ENCODE measurements at places on chromosomes 4 and X. TPM values are rescaled to one million over a fixed set of nuclear protein-coding genes. Genes with fewer than 3 reads are reported as not detected.

The STIM2 gene
- total RNA-seq, result 26.7 TPM

The OFD1 gene
- total RNA-seq, result 15.5 TPM

The XAGE1B gene
- total RNA-seq, result not detected

The GAGE12H gene
- not detected for total RNA-seq

The HMGN5 gene
- 1.7 TPM for total RNA-seq

The HAND2 gene
- not detected for total RNA-seq

The ATP2B3 gene
- not detected for total RNA-seq

The NFKB1 gene
- total RNA-seq, result 29.6 TPM

- peak; percentile 92 for DNase-seq
These were observed 86.6 kb downstream of the ZNF330 start for GRCh38 chr4:141307241-141307689.

DNA sequence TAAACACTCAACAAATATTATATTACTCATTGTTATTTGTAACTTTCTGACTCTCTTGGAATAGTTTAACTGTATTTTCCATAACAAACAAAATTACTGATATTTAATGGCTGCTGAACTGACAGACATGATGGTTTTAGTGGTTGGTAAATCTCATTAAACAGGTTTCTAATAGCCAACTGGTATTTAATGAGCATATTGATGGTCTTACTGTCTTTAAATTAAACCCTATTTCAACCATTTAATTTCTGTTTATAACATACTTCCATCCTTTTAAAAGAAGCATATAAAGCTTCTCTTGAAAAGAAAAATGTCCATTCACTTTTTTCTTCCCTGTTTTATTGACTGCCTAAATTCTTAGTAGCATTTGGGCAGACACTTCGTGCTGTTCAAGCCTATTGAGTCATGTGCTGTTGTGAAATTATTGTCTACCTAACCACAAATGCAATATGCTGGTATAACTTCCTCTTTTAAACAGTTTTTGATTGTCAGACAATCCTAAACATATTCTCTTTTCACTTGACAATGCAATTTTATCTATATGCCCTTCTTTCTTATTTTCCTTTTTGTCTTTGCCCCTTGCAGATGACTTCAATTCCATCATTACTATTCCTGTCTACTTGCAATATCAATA is 163.9 kb upstream of the SLC7A11 start:
- DNase-seq, result no peak

- DNase-seq, result no peak
These were observed 107.8 kb downstream of the ADRA2C start for GRCh38 chr4:3874028-3874415.

DNA sequence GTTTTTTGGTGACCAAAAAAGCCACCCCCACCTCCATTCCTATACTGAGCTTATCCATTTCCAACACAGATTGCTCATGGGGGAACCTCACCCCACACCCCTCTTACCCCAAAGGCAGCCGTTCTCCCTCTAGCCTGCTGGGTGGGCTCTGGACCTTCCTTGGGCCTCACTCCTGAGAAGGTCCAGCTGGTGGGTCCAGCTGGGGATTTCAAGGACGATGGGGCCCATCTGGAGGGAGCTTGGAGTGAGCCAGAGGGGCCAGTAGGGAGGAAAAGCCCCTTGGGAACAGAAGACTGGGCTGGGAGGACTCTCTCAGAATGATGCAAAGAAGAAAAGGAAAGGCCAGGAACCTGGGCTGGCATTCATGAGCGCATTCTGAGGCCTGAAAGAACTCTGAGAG is 42.0 kb upstream of the PJA1 start:
- no peak for DNase-seq

- no peak for DNase-seq
These were observed 99.2 kb downstream of the JADE1 start for GRCh38 chr4:128908735-128909134.

- no peak for DNase-seq
These were observed 239.1 kb downstream of the NDST4 start for GRCh38 chr4:114874321-114874720.

- peak; percentile 83 for DNase-seq
These were observed 32.7 kb downstream of the TBC1D14 start for GRCh38 chr4:6942238-6942800.

DNA sequence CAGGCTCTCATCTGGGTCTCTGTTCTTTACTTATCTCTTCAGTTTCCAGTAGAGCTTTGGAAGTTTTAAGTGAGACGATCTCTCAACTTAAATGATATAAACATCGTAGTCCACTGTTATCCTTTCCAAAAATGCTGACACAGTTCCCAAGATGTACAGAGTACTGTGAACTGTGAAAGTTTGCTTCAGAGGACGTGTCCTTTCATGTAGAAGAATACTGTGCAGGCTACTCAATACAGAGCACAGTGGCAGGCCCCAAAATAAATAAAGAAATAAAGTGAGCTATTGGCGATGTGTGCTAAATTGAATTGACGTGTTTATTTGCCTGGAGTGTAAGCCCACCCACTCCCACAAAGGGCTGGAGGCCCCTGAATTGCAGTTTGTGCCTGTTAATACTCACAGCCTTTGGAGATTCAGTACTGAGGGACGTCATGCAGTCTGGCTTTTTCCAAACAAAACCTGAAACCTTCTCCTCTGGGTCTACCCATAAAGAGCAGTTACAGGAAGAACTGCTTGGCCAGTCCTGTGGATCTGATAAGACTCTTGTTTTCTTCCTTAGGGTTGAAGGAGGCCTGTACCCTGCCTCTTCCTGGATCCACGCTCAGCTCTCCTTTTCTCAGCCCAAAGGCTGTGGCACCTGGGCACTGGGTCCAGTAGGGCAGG is 66.1 kb downstream of the SOWAHB start:
- DNase-seq, result no peak

DNA sequence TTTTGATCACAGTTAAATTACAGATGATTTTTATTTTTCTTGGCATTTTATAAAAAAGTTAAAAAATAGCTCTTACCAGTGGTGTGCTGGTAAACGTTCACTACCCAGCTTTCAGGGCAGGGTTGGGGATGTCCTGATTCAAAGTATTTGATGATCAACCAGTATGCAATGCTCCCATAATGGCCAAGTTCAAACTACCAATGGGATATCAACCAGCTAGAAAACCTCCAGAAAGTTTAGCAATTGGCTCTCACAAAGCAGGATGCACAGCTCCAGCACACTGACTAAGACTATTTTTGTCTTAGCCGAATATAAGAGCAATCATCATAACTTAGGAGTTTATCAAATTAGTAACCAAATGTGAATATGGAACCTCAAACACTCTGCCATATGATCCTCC is 108.0 kb upstream of the PDE5A start:
- no peak for DNase-seq

- no peak for DNase-seq
These were observed 606.0 kb upstream of the PITX2 start for GRCh38 chr4:111228874-111229273.

- DNase-seq, result no peak
These were observed 558.2 kb downstream of the ZNF674 start for GRCh38 chrX:45986971-45987370.

- DNase-seq, result peak; percentile 57
These were observed 102.6 kb upstream of the PRKX start for GRCh38 chrX:3815896-3816664.

DNA sequence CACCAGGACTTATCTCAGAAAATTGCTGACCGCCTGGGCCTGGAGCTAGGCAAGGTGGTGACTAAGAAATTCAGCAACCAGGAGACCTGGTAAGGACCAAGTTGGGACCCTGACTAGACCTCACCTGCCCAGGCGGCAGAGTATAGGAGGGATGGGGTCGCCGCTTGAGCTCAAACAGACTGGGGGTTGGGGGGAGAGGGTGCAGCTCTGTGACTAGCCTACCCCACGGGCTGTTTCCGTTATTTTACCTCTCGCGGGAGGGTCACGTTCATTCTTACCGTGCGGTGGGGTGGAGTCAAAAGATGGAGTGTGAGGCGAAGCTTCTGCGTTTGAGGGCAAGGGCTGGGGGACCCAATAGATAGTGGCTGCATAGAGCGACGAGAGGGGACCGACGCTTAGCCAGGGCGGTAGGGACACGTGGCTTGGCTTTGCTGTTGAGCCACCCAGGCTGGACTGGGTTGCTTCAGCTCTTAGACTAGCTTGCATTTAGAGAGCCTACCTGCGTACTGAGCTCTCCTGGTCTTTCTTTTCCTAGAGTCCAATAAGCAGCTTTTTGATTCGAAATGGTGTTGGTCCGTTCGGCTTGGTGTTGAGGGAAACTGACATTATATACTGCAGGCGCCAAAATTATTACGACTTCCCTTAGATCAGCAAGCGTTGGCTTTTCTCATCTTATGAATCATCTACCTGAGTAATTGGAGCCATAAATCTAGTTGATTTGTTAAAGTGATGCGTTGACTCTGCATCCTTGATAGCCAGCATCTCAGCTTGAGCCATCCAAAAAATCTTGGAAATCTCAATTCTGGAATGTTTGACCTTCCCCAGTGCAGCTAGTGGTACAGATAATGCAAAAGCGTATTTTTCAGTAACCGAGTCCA is 591 bp downstream of the PRPS1 start:
- no peak for DNase-seq

DNA sequence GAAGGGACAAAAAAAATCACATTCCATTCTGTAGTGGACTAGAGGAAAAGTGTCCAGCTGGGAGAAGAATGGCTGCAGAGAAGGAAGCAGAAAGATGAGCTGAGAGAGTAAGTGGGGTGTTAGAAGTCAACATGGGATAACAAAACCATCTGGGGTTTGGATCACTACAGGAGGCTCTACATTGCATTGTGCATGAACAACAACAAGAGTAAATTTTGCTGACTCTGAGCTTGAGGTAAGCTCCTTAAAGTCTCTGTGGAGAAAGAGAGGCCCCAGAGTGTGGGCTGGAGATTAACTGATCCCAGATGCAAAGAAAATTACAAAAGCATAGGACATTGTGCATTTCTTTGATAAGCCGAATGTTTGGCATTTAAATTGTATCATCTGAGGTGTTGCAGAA is 128.9 kb downstream of the UGT8 start:
- DNase-seq, result no peak

- no peak for DNase-seq
These were observed 24.9 kb downstream of the RGS12 start for GRCh38 chr4:3317656-3318211.

GRCh38 chr4:80005863-80006262 is 67.2 kb downstream of the ANTXR2 start:
- peak; percentile 19 for DNase-seq

GRCh38 chrX:32137525-32137924 is 1065.7 kb upstream of the FTHL17 start:
- DNase-seq, result peak; percentile 1

GRCh38 chr4:67020438-67020797 is 524.9 kb downstream of the CENPC start:
- no peak for DNase-seq

DNA sequence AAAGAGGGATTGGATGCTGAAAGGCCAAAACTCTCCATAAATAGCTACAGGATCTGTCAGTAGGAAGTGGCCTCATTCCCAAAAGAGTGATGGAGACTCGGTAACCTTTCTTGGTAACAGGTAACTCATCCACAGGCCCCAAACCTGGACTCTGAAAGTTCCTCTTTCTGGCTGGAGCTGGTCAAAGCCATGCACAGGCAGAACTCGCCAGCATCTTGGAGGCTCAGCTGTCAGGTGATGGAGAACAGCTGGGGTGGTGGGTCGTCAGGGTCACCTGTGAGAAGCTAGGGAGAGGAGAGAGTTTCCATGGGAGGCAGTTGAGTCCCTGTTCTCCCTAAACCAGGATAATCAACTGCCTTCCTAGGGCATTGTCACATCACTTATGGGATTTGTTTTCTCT is 354.3 kb upstream of the GATB start:
- DNase-seq, result no peak

All from Caki2 (cell line).